ENCODE measurements at places on chromosomes 1 and 21. TPM values are rescaled to one million over a fixed set of nuclear protein-coding genes. Genes with fewer than 3 reads are reported as not detected.

The GADD45A gene
- 134 TPM for polyA plus RNA-seq

The APOBEC4 gene
- not detected for polyA plus RNA-seq

The LCE3D gene
- polyA plus RNA-seq: not detected

The MEX3A gene
- polyA plus RNA-seq: 43.2 TPM

The PRAMEF5 gene
- not detected for polyA plus RNA-seq

The LEFTY1 gene
- 6.7 TPM for polyA plus RNA-seq

The LRRC53 gene
- polyA plus RNA-seq: 0.01 TPM

The DOCK7 gene
- polyA plus RNA-seq: 56.8 TPM

The SMCP gene
- not detected for polyA plus RNA-seq

The TRIM45 gene
- polyA plus RNA-seq: 19.6 TPM
